Stimulated activated effector memory CD8-positive, alpha-beta T cell treated with anti-CD3 and anti-CD28 coated beads, Interleukin-12 subunit alpha, Interleukin-12 subunit beta, amount 100 ng/mL, for 72 hours (primary cell): ENCODE measurements at places on chromosomes 1 and 21.
A peak's percentile ranks its signal among the peaks of the same experiment; 100 is the strongest.

- DNase-seq, result peak; percentile 24
Observed at GRCh38 chr1:19800076-19800804, 524 bp upstream of the TMCO4 start.

GRCh38 chr1:202888531-202889360, at the start of gene RABIF:
Gene RABIF (minus strand): TSS chr1:202889149. CDS start chr1:202889098, 51 bp downstream.
- peak; percentile 97 for DNase-seq

GRCh38 chr1:220828950-220829586, 42.4 kb downstream of the MTARC1 start:
- no peak for DNase-seq

GRCh38 chr1:92730476-92730875, 54.4 kb downstream of the EVI5 start:
- DNase-seq, result no peak

DNA sequence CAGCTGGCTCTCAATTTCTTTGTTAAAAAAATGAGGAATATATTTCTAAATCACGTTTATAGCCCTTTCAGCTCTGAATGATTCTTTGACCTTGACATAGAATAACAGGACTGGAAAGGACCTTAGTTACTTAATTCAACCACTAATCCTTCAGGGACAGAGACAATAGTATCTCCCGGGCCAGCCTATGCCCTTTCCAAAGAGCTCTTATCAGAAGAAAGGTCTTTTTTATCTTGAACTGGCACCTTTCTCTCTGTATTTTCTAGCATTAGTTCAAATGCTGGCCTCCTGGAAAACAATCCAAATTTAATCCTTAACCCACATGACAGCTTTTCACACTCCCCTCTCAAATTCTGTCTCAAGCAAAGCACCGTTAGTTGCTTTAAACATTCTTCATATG, 44.8 kb upstream of the FBXO28 start:
- DNase-seq, result no peak

- no peak for DNase-seq
Observed at GRCh38 chr1:198943484-198944187, 304.8 kb downstream of the PTPRC start.

- no peak for DNase-seq
Observed at GRCh38 chr1:45385302-45385701, 45.1 kb upstream of the MUTYH start.

DNA sequence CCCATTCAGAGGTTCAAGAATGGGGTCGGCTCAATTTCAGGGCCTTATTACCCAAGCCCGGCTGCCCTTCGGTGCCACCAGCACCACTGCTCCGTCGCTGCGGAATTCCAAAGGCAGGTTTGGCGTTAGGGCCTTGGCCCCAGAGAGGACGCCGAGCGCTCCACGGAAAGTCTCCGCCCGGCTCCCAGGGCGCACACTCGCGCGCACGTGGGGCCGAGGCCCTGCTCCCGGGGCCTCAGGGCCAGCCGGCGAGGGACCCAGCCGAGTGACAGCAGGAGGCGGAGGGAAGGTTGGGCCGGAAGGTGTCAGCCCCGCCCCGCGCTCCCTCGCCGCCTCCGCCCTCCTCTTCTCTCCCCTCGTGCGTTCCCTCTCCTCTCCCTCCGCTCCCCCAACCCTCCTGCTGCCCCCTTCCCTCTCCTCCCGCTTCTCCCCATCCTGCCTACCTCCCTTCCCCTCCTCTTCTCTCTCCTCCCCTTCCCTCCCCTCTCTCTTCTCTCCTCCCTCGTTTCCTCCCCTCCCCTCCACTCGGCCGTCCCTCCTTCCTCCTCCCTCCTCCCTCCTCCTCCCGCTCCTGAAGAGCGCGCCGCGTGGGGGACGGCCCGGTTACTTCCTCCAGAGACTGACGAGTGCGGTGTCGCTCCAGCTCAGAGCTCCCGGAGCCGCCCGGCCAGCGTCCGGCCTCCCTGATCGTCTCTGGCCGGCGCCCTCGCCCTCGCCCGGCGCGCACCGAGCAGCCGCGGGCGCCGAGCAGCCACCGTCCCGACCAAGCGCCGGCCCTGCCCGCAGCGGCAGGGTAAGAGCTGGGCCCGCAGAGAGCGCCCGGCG, at the start of gene ETS2:
Gene ETS2, plus strand, starts transcription at position 602 of the 825 bp plus-strand sequence. CDS start 4,106 bp downstream, outside the sequence.
- peak; percentile 60 for DNase-seq

GRCh38 chr21:46009951-46010705, 28.6 kb downstream of the COL6A1 start:
- DNase-seq, result no peak

- DNase-seq, result no peak
Observed at GRCh38 chr1:4656533-4657140, 2.2 kb downstream of the AJAP1 start.

- DNase-seq, result no peak
Observed at GRCh38 chr1:193118803-193119730, 2.8 kb upstream of the CDC73 start.

- DNase-seq, result no peak
Observed at GRCh38 chr1:203663294-203663693, 36.7 kb downstream of the ATP2B4 start.

DNA sequence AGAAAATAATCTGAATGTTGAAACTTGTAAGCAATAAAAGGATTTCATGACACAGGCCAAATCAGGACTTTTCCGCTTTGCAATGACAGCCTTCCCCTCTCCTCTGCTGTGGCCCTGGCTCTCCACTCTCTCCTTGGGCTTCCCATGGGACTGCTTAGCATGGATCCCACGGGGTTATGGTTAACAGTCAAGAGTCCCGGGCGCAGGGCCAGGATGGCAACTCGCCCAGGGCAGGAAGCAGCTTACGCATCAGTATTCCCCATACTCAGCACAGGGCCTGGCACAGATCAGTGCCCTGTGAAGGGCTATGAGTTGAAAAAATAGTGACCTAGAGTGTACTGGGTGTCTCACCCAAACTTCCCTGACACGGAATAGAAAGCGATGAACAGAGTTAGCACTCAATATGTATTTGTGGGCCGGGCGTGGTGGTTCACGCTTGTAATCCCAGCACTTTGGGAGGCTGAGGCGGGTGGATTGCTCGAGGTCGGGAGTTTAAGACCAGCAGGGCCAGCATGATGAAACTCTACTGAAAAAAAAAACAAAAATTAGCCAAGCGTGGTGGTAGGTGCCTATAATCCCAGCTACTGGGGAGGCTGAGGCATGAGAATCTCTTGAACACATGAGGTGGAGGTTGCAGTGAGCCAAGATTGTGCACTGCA, 29.1 kb upstream of the GRHL3 start:
- no peak for DNase-seq

DNA sequence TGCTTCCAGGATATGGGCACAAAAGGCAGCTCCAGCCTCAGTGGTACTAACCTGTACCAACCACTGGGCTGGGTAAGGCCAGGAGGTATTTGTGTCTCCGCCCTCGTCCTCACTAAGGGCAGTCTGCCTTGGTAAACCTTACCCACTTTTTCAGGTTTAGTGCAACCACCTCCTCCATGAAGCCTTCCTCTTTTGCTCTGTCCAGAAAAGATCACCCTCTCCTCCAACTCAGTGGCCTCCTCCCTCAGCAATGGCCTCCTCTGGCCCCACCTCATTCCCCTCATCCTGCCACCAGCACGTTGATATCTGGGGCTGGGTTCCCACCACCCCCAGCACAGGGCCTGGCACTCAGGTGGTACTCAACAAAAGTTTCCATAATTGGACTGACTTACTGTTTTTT, 161.5 kb downstream of the GRIK3 start:
- no peak for DNase-seq

- DNase-seq, result no peak
Observed at GRCh38 chr1:244448279-244449036, 3.3 kb downstream of the ADSS2 start.

DNA sequence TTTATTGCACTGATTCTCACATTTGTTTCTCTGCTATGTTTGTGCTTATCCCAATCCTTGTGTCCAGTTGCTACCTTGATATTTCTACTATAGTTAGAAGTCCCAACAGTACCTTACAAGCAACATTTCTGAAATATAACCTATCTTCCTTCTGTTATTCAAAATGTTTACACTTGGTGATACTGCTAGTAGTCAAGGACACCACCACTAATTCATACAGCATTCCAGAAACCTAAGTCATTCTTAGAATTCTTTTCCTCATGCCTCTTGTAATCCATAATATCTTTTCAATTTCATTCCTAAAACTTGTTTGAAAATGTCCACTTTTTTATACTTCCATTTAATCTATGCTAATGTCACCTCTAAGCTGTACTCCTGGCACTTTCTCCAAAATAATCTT, 2132.1 kb downstream of the NCAM2 start:
- DNase-seq, result no peak

DNA sequence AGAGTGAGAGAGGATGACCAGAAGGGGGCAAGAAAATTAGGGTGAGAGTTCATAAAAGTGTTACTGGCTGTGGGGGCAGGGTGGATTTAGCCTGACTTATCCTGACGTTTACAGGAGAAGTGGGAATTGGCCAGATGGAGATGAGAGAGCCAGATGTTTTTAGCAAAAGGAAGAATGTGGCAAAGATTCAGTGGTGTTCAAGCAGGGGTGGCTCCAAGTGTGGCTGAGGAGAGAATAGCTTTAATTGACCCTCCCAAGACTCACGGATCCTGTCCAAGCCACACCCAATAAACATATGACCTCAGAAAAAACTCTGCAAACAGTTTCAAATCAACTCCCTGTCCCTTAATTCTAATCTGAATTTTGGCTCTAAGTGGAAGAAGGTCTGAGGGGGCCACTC, 35.2 kb upstream of the EDEM3 start:
- no peak for DNase-seq

GRCh38 chr1:39729030-39729429, 9.7 kb upstream of the PPIE start:
- no peak for DNase-seq

- DNase-seq, result no peak
Observed at GRCh38 chr1:174114788-174115448, 44.4 kb upstream of the RABGAP1L start.

GRCh38 chr1:111735321-111735720, 3.9 kb downstream of the INKA2 start:
- DNase-seq, result no peak

- DNase-seq, result no peak
Observed at GRCh38 chr1:89280766-89281165, 8.1 kb upstream of the GBP5 start.

DNA sequence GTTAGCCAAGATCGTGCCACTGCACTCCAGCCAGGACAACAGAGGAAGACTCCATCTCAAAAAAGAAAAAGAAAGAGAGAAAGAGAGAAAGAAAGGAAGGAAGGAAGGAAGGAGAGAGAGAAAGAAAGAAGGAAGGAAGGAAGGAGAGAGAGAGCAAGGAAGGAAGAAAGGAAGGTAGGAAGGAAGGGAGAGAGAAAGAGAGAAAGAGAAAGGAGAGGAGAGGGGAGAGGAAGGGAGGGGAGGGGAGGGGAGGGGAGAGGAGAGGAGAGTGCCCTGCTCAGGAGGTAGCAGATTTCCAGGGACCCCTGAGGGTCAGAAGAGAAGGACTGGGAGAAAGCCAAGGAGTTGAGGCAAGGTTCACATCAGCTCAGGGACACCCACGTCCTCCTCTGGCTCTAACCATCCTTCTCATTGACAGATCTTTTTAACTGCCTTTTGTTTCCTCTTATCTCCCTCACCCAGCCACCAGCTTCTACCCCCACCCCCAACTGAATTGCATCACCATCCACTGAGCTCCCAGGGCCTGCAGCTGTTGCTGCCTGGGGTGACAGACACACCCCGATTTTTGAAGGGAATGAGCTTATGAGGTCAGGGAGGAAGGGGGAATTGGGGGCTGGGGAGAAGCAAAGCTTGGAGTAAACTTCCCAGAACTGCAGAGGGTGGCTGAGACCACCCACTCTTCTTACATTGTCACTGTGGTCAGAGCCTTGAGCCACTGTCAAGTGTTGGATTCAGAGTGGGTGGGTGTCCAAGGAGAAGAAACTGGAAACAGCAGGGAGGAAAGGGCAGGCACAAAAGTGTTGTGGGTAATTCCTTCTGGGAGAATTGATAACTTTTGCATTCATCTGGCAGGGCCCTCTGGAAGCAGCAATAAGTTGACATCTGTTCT, 91.6 kb downstream of the GLUL start:
- no peak for DNase-seq

GRCh38 chr1:242641461-242641860, 117.0 kb upstream of the PLD5 start:
- no peak for DNase-seq

- DNase-seq, result no peak
Observed at GRCh38 chr21:43858806-43859648, 6.0 kb upstream of the AGPAT3 start.

- no peak for DNase-seq
Observed at GRCh38 chr1:53524428-53525375, 65.5 kb downstream of the DMRTB1 start.
